ENCODE measurements at places on chromosomes 12 and 14. TPM values are rescaled to one million over a fixed set of nuclear protein-coding genes. Genes with fewer than 3 reads are reported as not detected.

Gene CFAP54
- total RNA-seq = 1.0 TPM

Gene GUCY2C
- total RNA-seq = not detected

Gene PTPN21
- total RNA-seq = 0.58 TPM

Gene CISTR
- total RNA-seq = not detected

Gene SYCP3
- not detected for total RNA-seq

Gene CCDC177
- not detected for total RNA-seq

Gene TMBIM4
- total RNA-seq = 46.1 TPM

Gene TAS2R42
- not detected for total RNA-seq

Gene CLEC4A
- total RNA-seq = not detected

Measured in Caki2 (cell line).